Coronary artery (tissue), 2 donors: ENCODE measurements at places on chromosomes 1 and 21.
A peak's percentile ranks its signal among the peaks of the same experiment; 100 is the strongest.

- no peak for DNase-seq
Measured at GRCh38 chr1:31888291-31888690, 49.9 kb downstream of the PTP4A2 start.

DNA sequence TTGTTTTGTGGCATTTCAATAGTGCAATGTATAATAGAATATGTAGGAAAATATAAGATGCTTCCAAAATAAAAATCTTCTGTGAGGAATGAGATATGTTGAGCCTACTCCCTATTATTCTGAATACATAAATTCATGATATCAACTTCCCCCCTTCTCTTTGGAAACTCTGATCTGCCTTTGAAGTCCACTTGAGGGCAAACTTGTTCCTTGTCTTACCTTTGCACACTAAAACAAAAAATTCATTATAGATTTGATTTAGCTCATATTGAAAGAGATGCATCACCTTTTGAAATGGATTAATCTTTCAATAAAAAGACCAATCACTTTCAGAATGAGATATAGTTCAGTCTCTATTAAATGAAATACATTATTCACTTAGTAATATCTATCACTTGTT is 580.7 kb upstream of the ADGRL4 start:
- DNase-seq = no peak

GRCh38 chr1:54220004-54220811 is 20.2 kb downstream of the MRPL37 start:
- DNase-seq = no peak

DNA sequence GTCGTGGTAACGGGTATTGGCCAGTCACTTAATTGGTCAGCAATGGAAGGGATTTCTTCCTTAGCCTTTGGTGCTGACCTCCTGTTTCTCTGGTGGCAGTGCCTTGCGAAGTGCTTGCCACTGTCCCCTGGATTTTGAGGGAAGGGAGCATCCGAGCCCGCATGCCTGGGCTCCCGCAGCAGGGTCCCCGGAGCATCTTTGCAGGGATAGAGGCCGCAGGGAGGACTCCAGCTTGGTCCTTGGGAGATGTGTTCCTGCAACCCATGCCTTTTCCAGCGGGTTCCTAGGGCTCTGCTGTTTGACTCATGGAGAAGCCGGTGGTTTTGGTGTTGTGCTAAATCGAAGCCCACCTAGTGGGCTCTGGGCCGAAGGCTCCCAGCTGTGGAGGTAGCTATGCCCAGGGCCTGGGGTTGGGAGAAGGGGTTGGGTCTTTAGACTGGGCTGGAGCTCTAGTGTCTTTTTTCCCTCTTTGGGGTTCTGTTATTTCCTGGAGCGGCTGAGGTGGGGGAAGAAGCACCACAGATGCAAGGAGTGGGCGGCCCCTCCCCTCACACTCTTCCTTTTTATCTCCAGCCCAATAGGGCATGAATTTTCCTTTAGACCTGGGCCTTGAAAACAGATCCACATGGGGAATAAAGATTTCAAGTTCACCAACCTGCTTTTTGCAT is 39.0 kb downstream of the PIK3CD start:
- DNase-seq = no peak

DNA sequence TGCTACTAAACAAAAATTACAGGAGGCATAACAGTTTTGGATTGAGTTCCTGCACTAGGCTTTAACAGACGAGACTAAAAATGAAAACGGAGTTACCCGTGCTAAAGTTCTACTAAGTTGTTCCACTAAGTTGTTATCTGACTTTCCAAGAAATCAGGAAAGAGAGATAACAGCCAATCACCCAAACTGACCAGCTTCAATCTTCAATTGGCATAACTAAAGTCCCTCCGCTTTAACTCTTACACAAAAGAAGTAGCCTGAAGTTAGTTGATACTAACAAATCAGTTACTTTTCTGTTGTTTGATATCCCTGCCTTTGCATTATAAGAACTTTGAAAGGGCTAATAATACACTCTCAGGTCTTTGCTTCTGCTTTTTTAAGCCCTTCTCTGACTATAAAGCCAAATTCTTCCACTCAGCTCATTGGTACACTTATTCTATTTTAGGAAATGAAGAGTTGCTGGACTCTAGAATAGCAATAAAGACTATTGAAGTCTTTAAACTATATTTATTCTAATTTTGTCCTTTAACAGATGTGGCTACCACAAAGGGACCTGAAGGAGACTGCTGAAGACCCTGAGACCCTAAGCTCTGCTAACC is 61.3 kb downstream of the TESK2 start:
- DNase-seq = no peak

- DNase-seq = no peak
Measured at GRCh38 chr1:229025576-229025975, 245.3 kb upstream of the RAB4A start.

- peak; percentile 76 for DNase-seq
Measured at GRCh38 chr21:17613242-17613676, 558 bp upstream of the BTG3 start.

DNA sequence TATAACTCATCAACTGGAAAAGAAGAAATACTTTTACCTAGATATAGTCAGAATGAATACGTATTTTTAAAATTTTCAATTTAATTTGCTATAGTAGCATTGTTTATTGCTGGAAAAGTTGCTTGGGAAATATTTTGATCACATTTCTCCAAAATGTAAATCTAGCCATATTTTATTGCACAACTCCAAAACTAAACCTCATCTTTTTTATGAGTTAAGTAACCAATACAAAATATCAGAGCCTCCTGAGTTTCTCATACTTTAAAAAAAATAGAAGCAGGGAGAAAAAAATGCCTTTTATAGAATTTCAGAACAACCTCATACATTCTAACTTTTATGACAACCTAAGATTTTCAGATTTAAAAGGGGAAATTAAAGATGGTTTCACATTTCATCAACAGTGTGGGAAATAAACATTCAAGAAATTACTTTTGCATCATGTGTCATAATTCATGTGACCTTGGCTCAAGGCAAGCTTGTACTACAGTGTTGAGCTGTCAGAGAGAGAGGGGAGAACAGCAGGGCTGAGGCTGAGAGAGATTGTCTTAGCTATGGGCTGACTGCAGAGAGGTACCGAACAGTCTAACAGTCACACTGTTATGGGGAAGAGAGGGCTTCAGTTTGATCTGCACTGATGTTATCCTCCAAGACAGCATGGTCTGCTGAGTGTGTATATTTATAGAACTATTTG is 519.0 kb downstream of the LTN1 start:
- DNase-seq = no peak

DNA sequence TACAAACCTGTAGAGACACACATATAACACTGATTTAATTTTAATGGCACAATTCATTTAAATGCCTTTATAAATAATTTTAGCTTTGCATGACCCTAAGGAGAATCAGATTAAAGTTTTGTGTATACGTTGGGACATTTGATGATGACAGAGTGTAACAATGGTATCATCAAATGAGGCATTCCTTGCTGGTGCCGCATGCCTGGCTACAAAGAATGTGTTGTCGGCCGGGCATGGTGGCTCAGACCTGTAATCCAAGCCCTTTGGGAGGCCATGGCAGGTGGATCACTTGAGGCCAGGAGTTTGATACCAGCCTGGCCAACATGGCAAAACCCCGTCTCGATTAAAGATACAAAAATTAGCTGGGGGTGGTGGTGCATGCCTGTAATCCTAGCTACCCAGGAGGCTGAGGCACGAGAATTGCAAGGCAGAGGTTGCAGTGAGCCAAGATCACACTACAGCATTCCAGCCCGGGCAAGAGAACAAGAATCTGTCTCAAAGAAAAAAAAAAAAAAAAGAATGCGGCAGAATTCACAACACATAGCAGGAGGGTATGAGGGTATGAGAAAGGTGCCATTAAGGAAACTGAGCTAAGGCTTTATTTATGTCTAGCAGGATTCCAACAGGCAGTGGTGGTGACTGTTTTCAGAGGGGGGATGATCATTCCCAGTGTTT is 58.9 kb downstream of the PTPN14 start:
- no peak for DNase-seq

DNA sequence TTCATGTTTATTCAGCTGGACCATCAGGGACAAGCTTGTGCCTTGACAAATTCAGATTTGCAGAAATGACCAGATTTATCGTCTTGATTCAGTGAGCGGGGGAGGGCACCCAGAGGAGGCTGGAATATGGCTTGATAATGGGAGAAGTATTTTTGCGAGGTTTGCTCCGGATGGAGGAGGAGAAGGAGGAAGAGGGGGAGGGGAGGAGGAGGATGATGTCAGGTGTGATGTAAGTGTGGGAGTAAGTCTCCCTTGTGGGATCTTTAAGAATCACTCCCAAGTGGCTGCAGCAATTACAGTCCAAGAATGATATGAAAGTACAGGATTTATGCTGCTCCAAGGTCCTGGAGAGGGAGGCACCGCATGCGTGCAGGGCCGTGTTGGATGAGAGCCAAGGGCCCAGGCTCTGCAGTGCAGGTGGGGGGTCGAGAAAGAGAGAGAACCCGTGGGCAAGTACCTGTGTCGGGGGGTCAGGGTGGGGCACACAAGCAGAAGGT is 5.6 kb upstream of the ZNF496 start:
- DNase-seq = no peak

GRCh38 chr1:88200545-88200944 is 483.5 kb upstream of the PKN2 start:
- no peak for DNase-seq

DNA sequence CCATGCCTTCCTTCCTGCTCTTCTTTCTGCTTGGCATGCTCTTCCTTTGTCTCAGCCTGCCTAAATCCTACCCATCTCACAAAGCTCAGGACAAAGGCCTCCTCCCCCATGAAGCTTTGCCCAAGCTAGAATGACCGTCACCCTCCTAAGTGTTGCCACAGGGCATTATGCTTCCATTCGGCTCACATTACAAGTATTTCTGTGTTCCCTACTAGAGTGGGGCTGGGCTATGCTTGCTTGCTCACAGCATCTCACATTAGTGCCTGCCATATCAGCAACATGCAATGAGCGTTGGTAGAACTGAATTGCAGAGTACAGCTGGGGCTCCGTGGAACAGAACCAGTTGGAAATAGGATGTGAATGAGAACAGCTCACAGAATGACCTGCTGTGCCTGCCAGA is 82.8 kb downstream of the CD58 start:
- no peak for DNase-seq

DNA sequence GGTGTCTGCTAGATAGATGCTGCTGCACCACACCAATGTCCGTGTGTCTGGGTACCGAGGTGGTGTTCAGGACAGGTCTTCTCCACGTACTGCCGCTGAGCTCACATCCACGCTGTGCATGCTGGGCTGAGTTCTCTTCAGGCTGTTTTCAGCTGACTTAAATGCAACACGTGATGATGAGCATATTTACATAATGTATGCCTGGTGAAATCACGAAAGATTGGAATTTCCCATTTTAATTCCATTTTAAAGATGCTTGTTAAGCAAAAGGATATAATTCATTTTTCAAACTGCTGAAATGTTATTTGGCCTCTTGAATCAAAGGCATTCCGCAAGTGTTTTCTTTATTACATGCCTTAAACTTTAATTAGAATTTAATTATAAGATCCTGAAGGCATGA is 107.9 kb downstream of the FGGY start:
- no peak for DNase-seq

GRCh38 chr1:226411619-226412018 is 3.7 kb upstream of the PARP1 start:
- DNase-seq = no peak

DNA sequence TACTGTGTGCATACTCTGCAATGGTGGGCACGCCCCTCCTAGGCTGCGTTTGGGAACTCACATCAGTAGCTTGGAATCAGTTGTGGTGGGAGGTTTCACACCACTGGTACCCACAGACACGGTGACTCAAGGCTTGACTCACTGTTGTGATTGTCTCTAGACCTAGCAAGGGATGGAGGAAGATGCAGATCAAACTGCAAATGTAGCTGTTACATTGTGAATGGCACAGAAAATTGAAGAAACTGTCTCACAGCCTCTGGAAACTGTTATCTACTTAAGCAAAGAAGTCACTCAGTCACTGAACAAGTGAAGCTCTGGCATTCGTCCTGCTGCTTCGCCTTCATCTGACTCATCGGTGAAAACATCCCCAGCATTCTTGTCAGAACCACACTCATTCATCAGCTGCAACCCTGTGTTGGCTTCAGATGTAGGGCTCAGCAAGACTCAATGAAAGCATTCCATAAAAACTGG is 59.5 kb downstream of the POFUT2 start:
- DNase-seq = no peak

DNA sequence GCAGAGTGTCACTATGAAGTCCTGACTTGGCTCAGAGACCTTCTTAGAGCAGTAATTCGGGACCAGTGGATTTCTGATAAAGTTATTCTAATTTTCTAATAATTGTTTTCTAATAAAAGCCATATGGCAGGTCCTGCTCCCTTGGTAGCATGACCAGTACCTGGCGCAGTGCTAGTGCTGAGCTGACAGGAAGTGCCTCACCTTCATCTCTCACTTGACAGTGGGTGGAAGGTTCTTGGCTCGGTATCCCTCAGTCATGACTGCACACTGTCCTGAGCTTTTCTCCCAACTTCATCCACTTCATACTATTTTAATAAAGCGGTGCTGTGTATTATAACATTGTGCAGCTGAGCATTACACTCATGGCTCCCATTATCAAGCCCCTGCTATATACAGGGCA is 14.1 kb downstream of the VANGL1 start:
- peak; percentile 12 for DNase-seq

DNA sequence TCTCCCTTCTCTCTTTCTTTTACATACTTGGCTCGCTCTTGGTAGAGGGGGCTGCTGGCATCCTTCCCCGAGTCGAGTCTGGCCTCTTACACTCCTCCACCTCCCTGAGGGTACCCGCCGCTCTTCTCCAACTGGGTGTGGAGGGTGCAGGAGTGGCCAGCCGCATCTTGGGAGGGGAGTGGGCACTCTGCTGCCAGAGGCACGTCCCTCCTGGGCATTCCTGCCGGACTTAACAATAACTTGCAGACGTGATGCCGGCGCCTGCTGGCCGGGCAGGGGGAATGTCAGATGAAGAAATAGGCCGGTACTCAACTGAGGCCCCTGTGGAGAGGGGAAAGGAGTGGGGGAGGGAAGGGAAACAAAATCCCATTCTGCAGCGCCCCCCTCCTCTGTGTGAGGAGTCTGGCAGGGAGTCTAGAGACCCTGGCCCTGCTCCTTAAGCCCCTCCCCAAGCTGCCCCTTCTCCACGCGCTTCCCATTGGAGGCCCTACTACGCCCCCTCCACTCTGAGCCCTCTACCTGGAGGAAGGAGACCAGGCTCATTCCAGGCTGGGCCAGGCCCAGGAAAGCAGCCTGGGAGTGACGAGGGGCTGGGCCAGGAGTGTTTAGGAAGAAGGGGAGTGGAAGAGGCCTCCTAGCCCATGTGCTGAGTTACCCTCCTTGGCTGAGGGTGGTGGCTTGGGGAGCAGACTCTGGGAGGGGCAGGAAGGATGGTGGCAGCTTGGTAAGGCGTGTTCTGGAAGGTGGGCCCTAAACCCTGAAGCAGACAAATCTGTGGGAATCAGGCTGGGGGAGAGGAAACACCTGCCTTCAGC is 1.8 kb downstream of the ATP2B4 start:
- DNase-seq = peak; percentile 84

GRCh38 chr1:215661033-215661432 is 93.9 kb downstream of the KCTD3 start:
- no peak for DNase-seq

GRCh38 chr1:28070725-28071593 is 17.5 kb downstream of the EYA3 start:
- DNase-seq = no peak

GRCh38 chr1:13762642-13763041 is 62.7 kb downstream of the PRDM2 start:
- DNase-seq = no peak

GRCh38 chr1:243465738-243466137 is 209.9 kb downstream of the SDCCAG8 start:
- no peak for DNase-seq
